ENCODE measurements at places on chromosomes 1 and 21.

DNA sequence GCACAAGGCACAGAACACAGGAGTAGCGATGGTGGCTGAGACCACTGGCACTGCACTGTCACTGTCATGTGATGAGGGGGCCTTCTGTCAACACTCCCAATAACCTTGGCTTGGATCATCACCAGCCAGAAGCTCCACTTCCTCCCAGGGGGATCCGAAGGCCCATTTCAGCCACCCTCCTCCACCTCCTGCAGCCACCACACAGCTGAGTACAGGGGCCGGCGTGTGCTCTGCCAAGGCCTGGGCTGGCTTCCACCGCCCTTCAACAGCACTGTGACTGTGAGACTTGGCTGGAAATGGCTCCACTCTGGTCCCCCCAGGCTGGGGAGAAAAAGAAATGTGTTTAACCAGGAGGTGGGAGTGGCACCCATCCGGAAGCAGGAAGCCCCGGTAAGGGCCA, 9.9 kb upstream of the NADK start:
- no peaks in the 10 kb centered on the region for H3K27me3 ChIP-seq
- no peak for DNase-seq
- H3K36me3 ChIP-seq, result peaks cover 50% of the 10 kb centered on the region
- no peak overlapping the region for H3K27ac ChIP-seq
- no peak overlapping the region for H3K4me3 ChIP-seq

DNA sequence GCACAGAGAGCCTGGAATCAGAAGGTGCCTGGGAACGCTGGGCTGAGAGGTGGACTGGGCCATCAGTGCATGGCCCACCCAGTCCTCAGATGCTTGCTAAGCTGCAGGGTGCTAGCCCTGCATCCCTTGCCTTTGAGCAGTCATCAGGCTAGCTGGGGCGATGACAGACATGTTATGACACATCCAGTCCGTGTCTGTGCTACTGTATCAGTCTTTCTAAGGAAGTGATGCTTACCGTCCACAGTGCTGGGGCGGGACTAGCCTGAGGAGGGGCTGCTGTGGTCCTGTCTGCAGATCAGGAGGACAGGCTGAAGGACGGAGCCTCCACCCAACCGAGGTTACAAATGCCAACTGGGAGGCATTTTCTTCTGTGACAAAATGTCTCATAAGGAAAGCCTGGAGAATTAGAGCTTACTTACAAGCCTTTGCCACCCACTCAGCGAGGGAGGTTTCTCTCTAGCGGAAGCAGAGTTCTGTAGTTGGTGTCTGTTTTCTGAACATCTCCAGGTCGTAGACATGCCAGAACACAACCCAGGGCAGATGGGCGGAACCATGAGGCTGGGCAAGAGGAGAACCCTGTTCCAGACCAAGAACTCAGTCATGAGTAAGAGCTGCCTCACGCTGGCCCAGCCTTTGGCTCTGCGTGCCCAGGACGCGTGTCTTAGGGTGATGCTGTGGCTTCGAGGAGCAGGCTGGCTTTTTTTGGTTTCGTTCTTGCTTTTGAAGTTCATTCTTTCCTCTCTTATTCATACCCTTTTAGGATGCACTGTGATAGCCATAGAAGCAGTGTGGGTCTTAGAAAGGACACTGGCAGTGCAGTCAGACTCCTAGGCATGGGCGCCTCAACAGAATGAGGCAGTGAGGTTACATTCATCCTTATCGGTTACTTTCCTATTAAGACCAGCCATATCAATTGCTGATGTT, 14.3 kb downstream of the SLFNL1 start:
- H3K4me1 ChIP-seq, result peaks cover 18% of the 10 kb centered on the region
- DNase-seq, result no peak
- H3K4me3 ChIP-seq, result no peak overlapping the region
- H3K27ac ChIP-seq, result peak overlapping the region; percentile 33

DNA sequence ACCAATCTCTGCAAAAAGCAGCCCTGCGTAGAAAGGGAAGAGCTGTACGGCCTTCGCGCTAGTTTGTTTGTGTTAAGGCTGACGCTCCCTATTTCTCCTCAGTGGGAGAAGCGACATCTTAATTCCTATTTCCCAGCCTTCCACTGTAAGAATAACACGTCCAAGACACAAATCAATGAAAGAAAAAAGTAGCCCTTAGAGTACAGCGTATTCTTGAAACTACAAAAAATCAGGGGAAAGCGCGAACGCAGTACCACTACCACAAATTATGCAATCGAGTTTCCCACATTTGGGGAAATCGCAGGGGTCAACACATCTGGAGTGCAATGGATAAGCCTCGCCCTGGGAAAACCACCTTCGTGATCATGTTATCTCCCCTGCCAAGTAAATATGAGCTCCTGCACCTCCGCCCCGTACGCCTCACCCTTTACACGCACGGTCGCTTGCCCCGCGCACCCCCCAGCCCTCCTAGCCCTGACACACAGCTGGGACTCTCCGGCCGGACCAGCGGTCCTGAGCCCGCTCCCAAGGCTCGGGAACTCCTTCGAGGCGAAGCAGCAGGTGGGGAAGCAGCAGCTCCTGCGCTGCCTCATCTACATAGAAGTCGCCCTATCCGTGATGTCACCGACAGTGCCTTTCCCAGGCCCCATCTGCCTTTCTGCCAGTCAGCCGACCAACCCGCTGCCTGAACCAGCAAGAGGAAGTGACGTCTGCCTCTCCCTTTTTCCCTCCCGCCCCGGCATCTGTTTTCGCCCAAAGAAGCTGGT, 94.7 kb downstream of the PPIAL4G start:
- H3K27me3 ChIP-seq, result no peaks in the 10 kb centered on the region
- H3K27ac ChIP-seq, result peak overlapping the region; percentile 99
- peaks cover 30% of the 10 kb centered on the region for H3K4me1 ChIP-seq
- peak; percentile 95 for DNase-seq

- H3K27ac ChIP-seq, result no peak overlapping the region
- H3K4me3 ChIP-seq, result no peak overlapping the region
- peaks cover 5% of the 10 kb centered on the region for H3K27me3 ChIP-seq
- H3K36me3 ChIP-seq, result no peaks in the 10 kb centered on the region
- no peak for DNase-seq
Observed at GRCh38 chr1:37657620-37658412, 23.1 kb upstream of the RSPO1 start.

GRCh38 chr1:156262461-156263287, 14.8 kb upstream of the PAQR6 start:
- no peaks in the 10 kb centered on the region for H3K27me3 ChIP-seq
- H3K27ac ChIP-seq, result peak overlapping the region; percentile 26
- no peak for DNase-seq
- no peak overlapping the region for H3K4me3 ChIP-seq

GRCh38 chr1:228106800-228107054, 2.4 kb downstream of the MRPL55 start:
- H3K36me3 ChIP-seq, result peaks cover 11% of the 10 kb centered on the region
- no peak overlapping the region for H3K4me3 ChIP-seq
- DNase-seq, result no peak
- H3K4me1 ChIP-seq, result peaks cover 35% of the 10 kb centered on the region
- H3K27me3 ChIP-seq, result no peaks in the 10 kb centered on the region

DNA sequence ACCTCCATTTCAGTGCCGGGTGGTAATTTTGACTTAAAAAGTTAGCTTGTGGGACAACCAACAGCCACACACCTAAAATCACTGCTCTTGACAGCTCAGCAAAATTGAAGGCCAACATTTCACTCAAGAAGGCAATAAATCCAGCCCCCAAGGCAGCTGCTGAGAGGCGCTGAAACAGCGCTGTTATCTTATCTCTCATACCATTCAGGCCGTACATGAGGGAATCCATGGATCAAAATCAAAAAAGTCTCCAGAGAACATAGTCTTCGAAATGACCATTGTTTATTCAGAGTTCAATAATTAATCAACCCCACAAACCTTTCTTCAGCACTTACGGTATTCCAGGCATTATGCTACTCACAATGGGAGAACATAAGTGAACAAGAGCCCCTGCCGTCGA, 38.5 kb downstream of the ZBTB18 start:
- no peaks in the 10 kb centered on the region for H3K36me3 ChIP-seq
- H3K4me1 ChIP-seq, result no peaks in the 10 kb centered on the region
- no peak for DNase-seq
- H3K4me3 ChIP-seq, result no peak overlapping the region
- no peak overlapping the region for H3K27ac ChIP-seq
- no peaks in the 10 kb centered on the region for H3K27me3 ChIP-seq

DNA sequence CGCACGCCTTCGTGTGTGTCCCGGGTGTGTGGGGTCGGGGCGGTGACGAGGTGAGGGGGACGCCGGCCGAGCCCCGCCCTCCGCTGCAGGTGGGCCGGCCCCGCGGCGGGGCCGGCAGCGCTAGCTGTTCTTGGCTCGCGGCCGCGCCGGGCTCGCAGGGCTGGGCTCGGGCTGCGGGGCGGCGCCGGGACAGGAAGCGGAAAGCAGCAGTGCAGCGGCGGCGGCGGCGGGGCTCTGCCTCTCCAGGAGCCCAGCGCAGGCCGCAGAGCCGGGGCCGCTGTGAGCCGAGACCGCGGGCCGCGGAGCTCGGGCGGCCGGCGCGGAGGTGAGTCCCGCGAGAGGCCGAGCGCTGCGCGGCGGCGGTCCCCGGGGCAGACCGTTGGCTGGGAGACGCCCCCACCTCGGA, at the start of gene VANGL1:
VANGL1 (plus strand) TSS at position 209 of the 406 bp plus-strand sequence. CDS start 9,444 bp downstream, outside the sequence.
- peak within 1 kb of the TSS; percentile 10 for H3K27ac ChIP-seq
- DNase-seq, result peak; percentile 63
- peaks cover 5% of the 10 kb centered on the region for H3K36me3 ChIP-seq
- H3K4me1 ChIP-seq, result peaks cover 11% of the 10 kb centered on the region
- H3K27me3 ChIP-seq, result peaks cover 28% of the 10 kb centered on the region

DNA sequence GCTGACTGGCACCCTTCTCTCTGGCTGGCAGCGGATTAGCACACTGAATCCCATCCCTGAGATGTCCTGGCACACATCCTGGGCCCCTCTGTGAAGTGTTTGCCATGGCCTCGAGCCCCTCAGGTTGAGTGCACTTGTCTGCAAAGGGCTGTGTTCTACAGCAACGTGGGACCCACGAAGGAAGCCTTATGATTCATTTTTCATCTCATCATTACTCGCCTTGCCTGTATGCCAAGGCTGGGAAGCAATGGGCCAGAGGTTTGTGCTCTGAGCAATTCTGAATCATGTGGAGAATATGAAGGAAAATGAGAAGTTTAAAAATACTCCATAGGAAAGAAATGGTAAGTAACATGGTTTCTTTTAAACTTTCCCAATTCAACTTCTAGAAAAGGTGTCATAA, 124.8 kb upstream of the LMO4 start:
- H3K36me3 ChIP-seq, result no peaks in the 10 kb centered on the region
- H3K4me3 ChIP-seq, result no peak overlapping the region
- DNase-seq, result no peak
- H3K27ac ChIP-seq, result no peak overlapping the region

DNA sequence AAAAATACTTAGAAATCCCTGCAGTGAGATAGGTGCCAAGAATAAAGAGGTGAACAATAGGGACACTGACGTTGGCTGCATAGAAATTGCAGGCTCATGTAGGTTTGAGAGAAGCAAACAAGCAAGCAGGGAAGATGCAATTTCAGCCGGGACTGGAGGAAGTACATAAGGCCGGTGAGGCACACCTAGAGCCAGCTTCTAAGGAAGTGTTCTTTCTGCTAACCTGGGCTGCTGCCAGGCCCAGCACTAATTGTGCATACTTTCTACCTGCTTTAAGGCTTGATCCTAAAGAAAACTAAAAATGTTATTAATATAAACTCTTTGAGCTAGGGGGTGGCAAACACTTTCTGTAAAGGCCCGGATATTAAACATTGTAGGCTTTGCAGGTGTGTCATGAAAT, 71.0 kb downstream of the LMO4 start:
- no peaks in the 10 kb centered on the region for H3K36me3 ChIP-seq
- no peak overlapping the region for H3K27ac ChIP-seq
- H3K4me1 ChIP-seq, result peaks cover 11% of the 10 kb centered on the region
- H3K4me3 ChIP-seq, result no peak overlapping the region

DNA sequence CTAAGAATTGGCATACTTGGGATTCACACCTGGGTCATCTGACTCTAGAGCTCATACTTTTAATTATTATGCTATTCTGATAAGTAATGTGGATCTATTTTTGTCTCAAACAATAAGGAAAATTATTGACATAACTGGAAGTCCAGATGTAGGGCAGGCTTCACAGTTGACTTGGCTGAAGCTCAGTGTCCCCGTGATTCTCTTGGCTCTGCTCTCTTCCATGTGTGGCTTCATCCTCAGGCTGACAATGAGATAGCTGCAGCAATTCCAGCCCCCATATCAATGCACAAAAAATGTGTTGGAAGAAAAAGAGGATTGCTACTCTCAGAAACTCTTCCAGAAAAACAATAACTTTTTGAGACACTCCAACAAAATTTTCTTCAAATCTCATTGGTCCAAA, 23.8 kb downstream of the HSD11B1 start:
- no peak overlapping the region for H3K27ac ChIP-seq
- peaks cover 41% of the 10 kb centered on the region for H3K4me1 ChIP-seq
- H3K36me3 ChIP-seq, result peaks cover 2% of the 10 kb centered on the region
- no peak for DNase-seq

DNA sequence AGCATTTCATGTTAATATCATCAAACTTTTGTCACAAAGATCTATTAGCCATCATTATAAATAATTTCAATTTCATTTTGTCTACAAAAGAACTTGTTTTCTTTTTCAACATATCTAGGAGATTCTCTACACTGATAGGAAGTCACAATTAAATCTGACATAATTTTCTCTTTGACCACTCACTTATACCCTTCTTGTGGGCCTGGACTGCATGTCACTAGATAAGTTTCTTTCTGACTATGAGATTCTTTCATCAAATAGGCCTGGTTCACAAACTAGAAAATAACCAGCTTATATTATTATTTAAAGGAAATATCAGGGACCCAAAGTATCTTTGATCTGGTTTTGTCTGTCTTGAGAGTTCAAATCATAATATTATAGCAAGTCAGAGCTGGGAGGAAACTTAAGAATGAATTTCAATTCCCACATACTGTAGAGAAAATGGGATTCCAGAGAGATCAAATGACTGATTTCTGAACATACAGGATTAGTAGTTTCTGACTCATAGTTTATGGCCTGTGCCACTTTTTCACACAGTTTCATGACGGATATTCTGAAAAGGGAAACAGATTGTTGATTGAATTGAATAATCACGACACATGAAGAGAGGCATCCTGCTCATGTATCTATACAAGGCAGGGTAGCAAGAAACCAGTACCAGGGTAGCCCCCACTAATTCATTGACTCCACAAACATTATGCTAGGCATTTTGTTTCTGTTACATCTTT, 355.8 kb downstream of the GPATCH2 start:
- H3K4me3 ChIP-seq, result no peak overlapping the region
- no peaks in the 10 kb centered on the region for H3K4me1 ChIP-seq
- no peak overlapping the region for H3K27ac ChIP-seq
- no peaks in the 10 kb centered on the region for H3K36me3 ChIP-seq
